Immature natural killer cell (primary cell): ENCODE measurements at places on chromosomes 3 and 15. TPM values are rescaled to one million over a fixed set of nuclear protein-coding genes. Genes with fewer than 3 reads are reported as not detected.

Gene UCN2
- polyA plus RNA-seq, result not detected

Gene ANKUB1
- not detected for polyA plus RNA-seq

Gene ANKRD63
- polyA plus RNA-seq, result not detected

Gene REC114
- polyA plus RNA-seq, result not detected

Gene ZNF620
- polyA plus RNA-seq, result 1.3 TPM

Gene ZNF445
- polyA plus RNA-seq, result 4.0 TPM

Gene LMAN1L
- not detected for polyA plus RNA-seq

Gene DAG1
- 3.7 TPM for polyA plus RNA-seq

Gene CD200R1
- 1.4 TPM for polyA plus RNA-seq

Gene EPHB1
- polyA plus RNA-seq, result 1.7 TPM

Gene SLCO2A1
- polyA plus RNA-seq, result not detected

Gene SPATA16
- not detected for polyA plus RNA-seq

Gene APOD
- not detected for polyA plus RNA-seq

Gene CCDC54
- polyA plus RNA-seq, result not detected

Gene PIERCE2
- 1.0 TPM for polyA plus RNA-seq

Gene CLRN1
- polyA plus RNA-seq, result not detected

Gene ILDR1
- not detected for polyA plus RNA-seq

Gene C2CD4B
- not detected for polyA plus RNA-seq

Gene TM4SF1
- polyA plus RNA-seq, result not detected

Gene SAMD7
- polyA plus RNA-seq, result not detected

Gene TRIM42
- not detected for polyA plus RNA-seq

Gene MAP1A
- 0.07 TPM for polyA plus RNA-seq

Gene PRTG
- not detected for polyA plus RNA-seq

Gene MOBP
- not detected for polyA plus RNA-seq

Gene LRCH3
- 26.3 TPM for polyA plus RNA-seq

Gene PLA2G4E
- polyA plus RNA-seq, result not detected

Gene KIAA1143
- 10.5 TPM for polyA plus RNA-seq

Gene LCTL
- polyA plus RNA-seq, result not detected

Gene SCN5A
- not detected for polyA plus RNA-seq

Gene CGNL1
- not detected for polyA plus RNA-seq

Gene NCBP2
- 36.5 TPM for polyA plus RNA-seq

Gene GALK2
- 18.1 TPM for polyA plus RNA-seq

Gene FOXB1
- not detected for polyA plus RNA-seq

Gene HTR3E
- not detected for polyA plus RNA-seq

Gene RETNLB
- not detected for polyA plus RNA-seq

Gene TMEM40
- polyA plus RNA-seq, result 7.0 TPM

Gene MCF2L2
- 0.21 TPM for polyA plus RNA-seq

Gene PRKAR2A
- polyA plus RNA-seq, result 17.9 TPM

Gene GABRB3
- polyA plus RNA-seq, result not detected

Gene RYR3
- polyA plus RNA-seq, result not detected

Gene PLA2G4D
- not detected for polyA plus RNA-seq

Gene FEZF2
- not detected for polyA plus RNA-seq

Gene FGD5
- not detected for polyA plus RNA-seq

Gene GPR171
- polyA plus RNA-seq, result 9.3 TPM

Gene TGM5
- not detected for polyA plus RNA-seq

Gene KCNMB3
- 0.43 TPM for polyA plus RNA-seq

Gene CD80
- not detected for polyA plus RNA-seq

Gene ZNF860
- polyA plus RNA-seq, result not detected

Gene XIRP1
- 0.27 TPM for polyA plus RNA-seq

Gene LEKR1
- polyA plus RNA-seq, result not detected

Gene IGF2BP2
- polyA plus RNA-seq, result 0.42 TPM

Gene SRGAP3
- 0.99 TPM for polyA plus RNA-seq

Gene CCNDBP1
- 197 TPM for polyA plus RNA-seq

Gene ERICH6
- polyA plus RNA-seq, result not detected

Gene KBTBD12
- not detected for polyA plus RNA-seq
